Activated effector memory CD4-positive, alpha-beta T cell treated with Interleukin-2 at 50 U/mL for 16 hours (primary cell): ENCODE measurements at places on chromosomes 3 and 15.

GRCh38 chr3:38128303-38128655 is 8.6 kb downstream of the ACAA1 start:
- DNase-seq = no peak

DNA sequence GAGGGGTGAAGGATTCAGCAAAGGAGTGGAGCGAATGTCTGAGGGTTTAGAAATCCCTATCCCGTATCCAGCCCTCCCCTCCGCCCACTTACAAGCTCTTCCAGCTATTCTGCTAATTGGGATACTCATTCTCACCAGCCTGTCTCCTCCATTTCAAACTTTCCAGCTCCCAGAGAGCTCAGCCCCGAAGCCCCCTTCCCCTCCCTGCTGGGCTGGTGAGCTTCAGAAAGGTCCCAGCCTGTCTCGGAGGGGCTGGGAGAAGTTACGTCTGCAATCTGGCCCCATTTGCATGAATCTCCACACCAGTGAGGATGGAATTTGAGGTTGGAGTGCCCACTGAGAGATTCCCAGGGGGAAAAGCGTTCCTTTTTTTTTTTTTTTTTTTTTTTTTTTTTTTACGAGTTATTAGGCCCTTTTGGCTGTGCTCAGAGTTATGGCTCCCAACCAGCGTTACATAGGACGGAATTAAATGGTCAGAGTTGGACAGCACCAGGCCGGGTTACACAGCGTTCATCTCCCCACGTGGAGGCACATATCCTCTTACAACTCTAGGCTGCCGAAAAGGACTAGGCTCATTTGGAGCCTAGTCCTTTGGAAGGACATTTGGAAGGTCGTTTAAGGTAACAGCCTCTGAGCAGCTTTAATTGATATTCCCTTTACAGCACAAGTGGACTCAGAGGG is 34.6 kb downstream of the FGD5 start:
- no peak for DNase-seq

- DNase-seq = no peak
Measured at GRCh38 chr3:11379238-11379823, 107.1 kb downstream of the ATG7 start.

- DNase-seq = no peak
Measured at GRCh38 chr3:127786353-127787070, 35.8 kb downstream of the MGLL start.

DNA sequence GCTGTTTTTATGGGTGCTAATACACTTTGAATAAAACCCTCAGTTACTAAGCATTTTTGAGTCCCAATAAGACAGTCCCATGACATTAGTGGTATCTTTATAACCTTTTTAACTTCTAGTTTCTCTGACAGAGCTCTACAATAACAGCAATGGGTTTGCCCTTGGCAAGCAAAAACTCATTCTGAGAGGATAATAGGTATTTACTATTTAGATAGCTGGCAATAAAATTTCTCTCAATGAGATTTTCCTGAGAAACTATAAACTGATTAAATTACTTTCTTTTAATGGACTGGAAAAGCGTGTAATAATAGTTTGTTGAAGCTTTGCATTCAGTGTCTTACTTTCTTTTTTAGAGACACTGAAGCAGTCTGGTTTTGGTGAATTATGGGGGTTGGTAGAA is 168.0 kb upstream of the MLF1 start:
- no peak for DNase-seq

GRCh38 chr15:45372041-45372995 is 6.0 kb downstream of the GATM start:
- DNase-seq = no peak

GRCh38 chr15:96406701-96407100 is 76.2 kb downstream of the NR2F2 start:
- DNase-seq = no peak

DNA sequence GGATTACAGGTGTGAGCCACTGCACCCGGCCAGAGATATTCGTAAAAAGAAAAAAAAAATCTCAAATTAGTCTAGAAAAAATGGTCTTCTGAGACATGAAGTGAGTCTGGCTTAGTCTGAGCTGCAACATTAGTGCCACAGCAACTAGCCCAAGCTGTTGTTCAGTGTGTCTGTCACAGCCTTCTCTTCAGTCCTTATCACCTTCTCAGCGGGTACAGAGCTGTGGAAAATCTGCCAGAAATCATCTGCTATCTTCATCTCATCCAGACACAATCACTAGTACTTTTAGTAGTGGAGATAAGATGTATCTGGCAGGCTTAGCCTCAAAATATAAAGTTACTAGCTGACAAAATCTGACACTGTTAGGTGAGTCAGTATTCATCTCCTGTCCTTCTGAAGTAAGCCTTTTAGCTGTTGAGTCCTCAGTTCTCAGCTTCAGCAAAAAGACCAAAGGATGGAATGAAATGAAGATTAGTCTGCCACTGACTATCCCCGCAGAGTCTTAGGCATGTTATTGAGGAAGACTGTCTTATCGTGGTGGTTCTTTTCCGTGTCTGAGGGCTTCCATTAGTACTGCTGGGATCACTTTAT is 120.5 kb upstream of the CGNL1 start:
- no peak for DNase-seq

- DNase-seq = no peak
Measured at GRCh38 chr3:45704301-45704943, 15.2 kb downstream of the SACM1L start.

DNA sequence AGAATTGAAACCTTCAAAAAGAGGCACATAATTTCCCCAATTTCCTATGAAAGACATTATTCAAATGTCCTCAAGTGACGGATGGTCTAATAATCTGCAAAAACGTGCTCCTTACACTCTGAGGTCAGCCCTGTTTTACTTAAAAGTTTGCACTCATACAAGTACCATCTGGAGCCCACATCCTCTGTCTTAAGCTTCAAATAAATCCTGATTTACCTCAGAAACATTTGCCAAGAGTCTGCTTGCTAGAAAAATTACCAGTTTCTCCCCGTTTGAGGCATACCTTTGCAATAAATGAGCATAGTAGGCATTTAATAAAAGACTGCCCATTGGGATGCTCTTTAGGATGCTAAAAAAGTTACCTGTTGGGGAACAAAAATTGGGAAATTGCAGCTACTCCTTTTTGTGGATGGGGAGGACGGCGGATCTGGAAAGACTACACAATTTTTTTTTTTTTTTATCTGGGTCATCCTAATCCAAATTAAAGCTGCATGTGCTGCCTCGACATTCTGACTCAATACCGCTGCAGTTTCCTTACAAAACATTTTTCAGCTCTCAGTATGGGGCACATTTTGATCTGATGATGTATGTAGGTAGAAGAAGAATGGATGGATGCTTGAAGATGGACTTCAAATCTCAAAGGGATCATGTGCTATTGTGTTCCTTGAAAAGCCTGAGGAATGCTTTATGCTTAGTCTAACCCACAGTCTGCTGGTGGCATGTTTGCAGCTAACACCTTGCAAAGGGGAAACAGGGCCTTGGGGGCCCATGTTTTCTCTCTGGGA is 233.7 kb upstream of the ADAMTS9 start:
- no peak for DNase-seq

DNA sequence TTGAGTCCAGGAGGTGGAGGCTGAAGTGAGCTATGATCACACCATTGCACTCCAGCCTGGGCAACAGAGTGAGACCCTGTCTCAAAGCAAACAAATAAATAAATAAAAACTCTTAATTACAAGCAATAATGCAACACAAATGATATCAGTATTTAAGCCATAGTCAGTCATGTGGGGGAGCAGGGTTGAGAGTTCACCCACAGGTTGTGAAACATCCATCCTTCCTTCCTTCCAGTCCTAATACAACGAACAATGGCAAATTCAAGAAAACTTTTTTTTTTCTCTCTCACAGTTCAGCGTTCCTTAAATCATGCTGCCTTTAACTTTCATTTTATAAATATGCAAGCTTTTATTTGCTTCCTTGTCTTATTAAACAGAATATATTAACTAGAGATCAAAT is 24.1 kb downstream of the ZNF592 start:
- DNase-seq = no peak

GRCh38 chr15:84669726-84670125 is 11.7 kb upstream of the NMB start:
- no peak for DNase-seq

DNA sequence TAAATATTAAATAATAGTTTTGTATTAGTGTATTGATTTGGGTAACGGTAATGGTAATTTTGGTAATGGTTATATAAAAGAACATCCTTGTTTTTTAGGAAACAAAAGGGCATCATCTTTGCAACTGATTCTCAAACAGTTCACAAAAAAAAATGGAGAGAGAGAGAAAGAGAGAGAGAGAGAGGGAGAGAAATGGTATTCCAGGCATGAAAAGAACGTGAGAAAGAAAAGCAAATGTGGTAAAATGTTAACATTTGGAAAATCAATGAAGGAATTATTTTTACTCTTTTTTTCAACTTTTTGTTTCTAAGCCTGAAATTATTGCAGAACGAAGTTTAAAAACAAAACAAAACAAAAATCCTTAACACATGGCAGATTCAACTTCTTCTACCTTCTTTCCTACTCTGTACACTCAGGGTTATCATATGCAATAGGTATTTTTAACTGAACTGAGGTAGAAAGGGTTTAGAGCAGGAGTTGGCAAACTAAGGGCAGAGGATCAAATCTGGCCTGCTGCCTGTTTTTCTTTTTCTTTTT is 2.2 kb upstream of the GLB1 start:
- no peak for DNase-seq

- no peak for DNase-seq
Measured at GRCh38 chr3:114892131-114892879, 254.8 kb downstream of the ZBTB20 start.

DNA sequence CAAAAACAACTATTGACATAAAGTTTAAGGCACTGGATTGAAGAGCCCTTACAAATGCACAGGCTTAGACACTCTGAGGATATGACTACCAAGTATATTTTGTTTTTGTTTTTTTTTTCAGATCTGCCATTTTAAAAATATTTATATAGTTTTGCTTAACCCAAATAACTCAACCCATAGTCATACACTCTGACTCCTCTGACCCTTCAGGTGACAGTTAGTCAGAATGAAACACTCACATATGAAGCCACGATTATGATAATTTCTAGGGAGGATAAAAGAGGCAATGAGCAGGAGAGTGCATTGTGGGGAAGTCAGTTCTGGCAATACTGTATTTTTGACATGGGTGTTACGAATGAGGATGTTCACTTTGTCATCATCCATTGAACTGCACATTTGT is 774.7 kb downstream of the MECOM start:
- no peak for DNase-seq

- DNase-seq = no peak
Measured at GRCh38 chr15:99566157-99566897, 543 bp downstream of the MEF2A start.

DNA sequence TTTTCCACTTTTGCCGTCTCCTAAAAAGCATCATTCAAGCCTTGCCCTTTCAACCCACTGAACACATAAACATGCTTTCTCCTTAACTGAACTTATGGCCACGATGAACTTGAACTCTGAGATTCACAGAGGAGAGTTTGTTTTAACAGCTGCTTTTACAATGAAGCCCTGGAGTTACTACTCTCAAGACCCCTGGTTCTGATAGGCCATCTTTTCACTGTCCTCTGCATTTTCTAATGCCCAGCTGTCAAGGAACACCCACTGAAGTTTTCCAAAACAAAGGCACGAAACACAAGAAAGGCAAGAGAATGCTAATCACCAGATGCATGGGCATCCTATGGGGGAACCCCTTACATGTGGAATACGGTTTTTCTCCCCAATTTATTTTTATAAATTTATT is 100.8 kb downstream of the ADAMTS9 start:
- DNase-seq = no peak

GRCh38 chr15:90981681-90982080 is 12.7 kb downstream of the PRC1 start:
- DNase-seq = no peak

- no peak for DNase-seq
Measured at GRCh38 chr3:59392116-59392515, 342.3 kb upstream of the CFAP20DC start.

DNA sequence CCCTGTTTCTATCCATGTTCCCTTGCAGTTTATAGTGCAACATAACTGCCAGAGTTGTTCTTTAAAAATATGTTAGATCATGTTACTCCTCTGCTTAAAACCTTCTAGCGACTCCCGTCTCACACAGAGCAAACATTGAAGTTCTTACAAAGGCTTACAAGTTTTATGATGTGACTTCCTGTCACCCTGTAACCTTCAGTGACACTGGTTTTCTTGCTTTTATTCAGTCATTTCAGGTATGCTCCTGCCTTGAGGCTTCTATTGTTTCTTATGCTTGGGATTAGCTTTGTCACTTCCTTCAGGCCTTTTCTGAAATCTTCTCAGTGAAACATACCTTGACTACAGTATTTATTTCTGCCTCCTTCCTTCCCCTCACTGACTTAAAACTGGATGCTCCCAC is 252.1 kb downstream of the DOCK3 start:
- DNase-seq = no peak

- no peak for DNase-seq
Measured at GRCh38 chr3:130811557-130811956, 64.9 kb upstream of the PIK3R4 start.

DNA sequence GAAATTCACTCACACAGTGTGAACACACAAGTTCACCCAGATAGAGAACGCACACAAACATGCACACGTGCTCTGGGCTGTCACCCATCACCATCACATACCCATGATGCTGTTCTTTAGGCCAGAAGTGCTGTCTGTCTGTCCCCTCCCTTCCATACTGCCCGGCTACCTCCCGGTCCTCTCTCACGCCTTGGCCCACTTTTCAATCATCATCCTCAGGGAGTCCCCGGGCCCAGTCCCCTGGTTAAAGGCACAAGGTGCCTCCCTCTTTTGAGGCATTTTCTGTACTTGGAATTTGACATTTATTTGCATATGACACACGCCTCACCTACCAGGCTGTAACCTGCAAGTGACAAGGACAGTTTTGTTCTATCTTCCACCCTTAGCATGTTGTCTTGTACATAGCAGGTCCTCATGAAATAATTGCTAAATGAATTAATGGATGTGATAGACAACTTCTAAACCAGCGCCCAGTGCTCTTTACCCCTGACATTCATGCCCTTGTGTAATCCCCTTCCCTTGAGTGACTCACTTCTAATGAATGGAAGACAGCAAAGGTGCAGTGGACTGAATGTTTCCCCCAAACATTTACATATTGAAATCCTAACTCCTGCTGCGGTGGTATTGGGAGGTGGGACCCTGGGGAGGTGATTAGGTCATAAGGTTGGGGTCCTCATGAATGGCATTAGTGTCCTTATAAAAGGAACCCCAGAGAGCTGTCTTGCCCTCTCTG is 73.9 kb upstream of the ADPGK start:
- no peak for DNase-seq

DNA sequence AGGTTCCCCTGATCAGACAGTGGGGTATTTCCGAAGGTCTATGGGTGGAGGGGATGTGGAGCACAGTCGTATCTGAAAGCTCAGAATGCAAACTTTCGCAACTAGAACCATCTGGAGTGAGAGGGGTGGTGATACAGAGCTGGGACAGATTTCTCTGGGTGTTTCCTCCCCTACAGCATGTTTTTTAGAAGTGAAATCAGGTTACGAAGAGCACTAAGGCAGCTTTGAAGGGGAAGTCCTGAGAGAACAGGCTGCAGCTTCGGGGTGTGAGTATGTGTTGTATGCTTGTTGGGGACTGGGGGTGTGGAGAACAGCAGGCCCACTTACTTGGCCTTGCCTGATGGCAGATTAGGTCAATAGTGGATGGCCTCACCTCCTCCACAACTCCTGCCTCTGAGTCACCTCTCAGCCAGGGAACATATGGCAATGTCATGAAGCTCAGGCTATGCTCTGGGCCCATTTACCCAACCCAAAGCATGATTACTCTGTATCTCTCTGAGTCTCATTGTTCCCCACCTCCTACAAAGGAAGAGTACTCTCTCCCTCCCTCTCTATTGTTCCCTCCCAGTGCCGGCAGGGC is 107.2 kb upstream of the RASGRP1 start:
- DNase-seq = no peak
